ENCODE measurements at places on chromosomes 3 and 15.

DNA sequence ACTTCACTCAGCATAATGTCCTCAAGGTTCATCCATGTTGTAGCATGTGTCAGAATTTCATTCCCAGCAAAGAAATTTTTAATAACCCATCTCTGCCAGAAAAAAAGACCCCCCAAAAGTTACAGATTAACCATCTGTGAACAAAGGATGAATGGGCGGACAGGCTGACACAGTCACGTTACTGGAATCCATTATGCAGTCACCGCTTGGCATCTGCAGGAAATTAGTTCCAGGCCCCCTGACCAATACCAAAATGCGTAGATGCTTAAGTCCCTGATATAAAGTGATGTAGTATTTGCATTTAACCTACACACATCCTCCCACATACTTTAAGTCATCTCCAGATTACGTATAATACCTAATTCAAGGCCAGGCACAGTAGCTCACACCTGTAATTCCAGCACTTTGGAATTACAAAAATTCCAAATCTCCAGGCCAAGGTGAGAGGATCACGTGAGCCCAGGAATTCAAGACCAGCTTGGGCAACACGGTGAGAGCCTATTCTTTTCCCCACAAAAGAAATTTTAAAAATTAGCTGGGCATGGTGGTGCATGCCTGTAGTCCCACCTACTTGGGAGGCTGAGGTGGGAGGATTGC, 1.5 kb upstream of the SLC12A8 start:
- DNase-seq: no peak

DNA sequence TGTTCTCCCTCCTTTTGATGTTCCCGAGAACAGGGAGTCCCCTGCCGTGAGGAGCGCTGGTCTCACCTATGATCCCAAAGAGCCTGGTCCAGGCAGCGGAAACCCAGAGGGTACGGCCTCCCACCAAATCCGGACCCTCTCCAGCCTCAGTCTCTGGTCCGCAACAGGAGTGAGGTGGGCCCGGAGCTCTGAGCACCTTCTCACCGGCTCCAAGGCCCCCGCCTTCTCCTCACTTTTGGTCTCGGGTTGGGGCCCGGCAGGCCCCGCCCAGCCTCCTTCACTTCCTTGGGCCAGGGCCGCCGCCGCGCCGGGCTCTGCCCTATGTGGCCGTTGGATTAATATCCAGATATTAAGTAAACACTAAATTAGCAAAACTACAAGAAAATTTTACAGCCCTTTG, 5.7 kb upstream of the SKOR1 start:
- no peak for DNase-seq

GRCh38 chr3:161875483-161875882, 378.9 kb downstream of the OTOL1 start:
- DNase-seq: no peak

DNA sequence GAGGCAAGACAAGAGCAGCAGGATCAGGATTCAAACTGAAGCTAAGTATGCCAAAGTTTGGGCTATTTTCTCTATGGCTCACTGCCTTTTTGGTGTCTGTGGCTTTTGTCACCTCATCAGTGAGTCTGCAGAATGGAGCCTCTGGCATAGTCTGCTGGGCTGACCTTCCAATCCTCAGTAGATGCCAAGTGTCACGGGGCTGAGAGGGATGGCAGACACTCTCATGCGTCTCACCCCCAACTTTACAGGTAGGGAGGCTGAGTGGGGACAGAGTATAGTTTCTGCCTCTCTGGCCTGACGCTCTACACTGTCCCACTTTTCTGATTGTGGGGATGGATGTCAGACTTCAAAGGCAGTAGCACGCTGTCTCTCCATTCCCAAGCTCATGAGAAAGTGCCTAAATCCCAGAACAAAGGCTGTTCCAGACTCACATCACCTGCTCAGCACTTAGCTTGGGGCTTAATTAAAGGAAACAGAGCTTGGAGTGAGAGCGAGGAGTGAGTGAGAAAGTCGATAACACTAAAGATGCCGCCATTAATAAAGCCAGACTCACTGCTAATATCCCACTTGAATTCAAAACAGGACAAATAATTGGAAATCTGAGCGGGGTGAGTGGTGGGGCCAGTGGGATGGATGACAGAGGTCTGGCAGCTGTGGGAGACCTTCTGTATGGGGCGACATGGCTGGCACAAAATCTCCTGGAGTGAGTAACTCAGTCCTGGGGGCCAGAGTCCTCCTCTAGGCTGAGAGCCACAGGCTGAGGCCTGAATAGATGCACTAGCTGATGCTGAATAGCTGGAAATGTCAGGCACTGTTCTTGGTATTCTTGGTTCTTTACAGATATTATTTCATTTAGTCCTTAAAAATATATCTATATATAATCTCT, 78.4 kb upstream of the MRPS22 start:
- no peak for DNase-seq

DNA sequence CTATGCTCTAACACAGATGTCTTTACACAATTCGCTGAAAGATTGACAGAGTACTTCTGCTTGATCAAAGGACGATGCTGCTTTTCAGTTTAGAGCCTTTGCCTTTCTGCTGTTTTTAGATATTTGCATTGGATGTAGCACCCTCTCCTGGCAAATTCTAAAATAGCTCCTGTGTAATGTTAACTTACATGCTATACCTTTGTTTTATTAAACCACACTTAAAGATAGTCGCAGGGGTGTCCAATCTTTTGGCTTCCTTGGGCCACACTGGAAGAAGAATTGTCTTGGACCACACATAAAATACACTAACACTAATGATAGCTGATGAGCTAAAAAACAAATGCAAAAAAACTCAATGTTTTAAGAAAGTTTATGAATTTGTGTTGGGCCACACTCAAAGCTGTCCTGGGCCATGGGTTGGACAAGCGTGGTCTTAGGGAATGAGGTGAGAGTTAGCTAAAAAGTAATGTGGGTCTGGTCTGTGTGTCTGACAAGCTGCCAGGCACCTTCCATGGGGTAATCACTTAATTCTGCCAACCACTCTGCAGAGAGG, 62.9 kb downstream of the ATG7 start:
- DNase-seq: peak; percentile 44

DNA sequence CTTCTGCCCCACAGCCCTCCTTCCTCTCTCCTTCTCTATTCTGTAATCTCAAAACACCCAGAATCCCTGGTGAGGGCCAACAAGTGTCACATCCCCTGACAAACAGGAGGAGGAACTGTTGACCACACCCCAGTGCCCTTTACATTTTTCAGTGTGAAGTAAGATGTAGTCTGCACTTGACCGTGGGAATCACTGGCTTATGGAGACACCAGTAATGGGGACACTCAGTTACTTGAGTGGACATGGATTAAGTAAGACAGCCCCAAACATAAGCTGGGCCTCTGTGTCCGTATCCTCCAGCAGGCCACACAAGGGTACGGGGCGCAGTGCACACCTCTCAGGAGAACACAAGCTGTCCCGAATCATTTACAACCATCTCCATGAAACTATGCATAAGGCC, 28.4 kb upstream of the LIMD1 start:
- no peak for DNase-seq

DNA sequence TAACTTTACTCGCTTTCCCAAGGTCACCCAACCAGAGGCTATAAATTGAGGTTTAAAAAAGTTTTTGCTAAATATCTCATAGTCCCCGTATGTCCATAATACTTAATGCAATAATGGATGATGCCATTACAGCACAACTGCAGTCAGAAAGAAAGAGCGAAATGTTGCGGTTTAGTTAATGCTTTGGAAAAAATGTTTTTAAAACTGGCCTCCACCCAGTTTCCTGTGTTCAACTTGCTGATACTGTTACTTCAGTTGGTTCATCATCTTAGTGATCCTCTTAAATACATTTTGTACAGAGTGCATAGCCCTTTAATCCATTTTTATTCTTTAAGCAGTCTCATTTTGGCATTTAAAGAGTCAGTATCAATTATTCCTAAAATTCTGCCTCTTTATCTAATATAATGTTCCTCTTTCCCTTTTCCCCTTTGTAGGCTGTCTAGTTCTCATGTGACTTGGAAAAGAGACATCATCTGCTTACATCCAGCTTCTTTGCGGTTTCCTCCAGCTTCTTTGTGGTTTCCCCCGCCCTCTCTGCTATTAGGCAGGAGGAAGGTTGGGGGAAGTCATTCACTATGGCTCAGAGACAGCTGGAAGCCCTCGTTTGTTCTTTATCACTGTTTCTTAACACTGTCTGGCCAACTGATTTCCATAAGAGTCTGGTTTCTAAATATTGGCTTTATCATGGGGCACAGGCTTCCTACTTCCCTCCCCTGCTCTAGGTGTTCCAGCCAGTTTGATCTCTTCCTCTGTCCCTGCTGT, 154.3 kb downstream of the GOLIM4 start:
- DNase-seq: no peak

Data from D341Med (cell line).